ENCODE measurements at places on chromosomes 11 and 22. TPM values are rescaled to one million over a fixed set of nuclear protein-coding genes. Genes with fewer than 3 reads are reported as not detected.

TSSK2 gene
- polyA plus RNA-seq: not detected

MN1 gene
- 7.8 TPM for polyA plus RNA-seq

GRCh38 chr11:108914981-108915380 is 250.1 kb downstream of the DDX10 start:
- no peak for DNase-seq

GRCh38 chr11:44162662-44163061 is 67.2 kb downstream of the EXT2 start:
- no peak for DNase-seq

GRCh38 chr22:23925020-23925606 is 30.9 kb downstream of the MIF start:
- no peak for DNase-seq

DNA sequence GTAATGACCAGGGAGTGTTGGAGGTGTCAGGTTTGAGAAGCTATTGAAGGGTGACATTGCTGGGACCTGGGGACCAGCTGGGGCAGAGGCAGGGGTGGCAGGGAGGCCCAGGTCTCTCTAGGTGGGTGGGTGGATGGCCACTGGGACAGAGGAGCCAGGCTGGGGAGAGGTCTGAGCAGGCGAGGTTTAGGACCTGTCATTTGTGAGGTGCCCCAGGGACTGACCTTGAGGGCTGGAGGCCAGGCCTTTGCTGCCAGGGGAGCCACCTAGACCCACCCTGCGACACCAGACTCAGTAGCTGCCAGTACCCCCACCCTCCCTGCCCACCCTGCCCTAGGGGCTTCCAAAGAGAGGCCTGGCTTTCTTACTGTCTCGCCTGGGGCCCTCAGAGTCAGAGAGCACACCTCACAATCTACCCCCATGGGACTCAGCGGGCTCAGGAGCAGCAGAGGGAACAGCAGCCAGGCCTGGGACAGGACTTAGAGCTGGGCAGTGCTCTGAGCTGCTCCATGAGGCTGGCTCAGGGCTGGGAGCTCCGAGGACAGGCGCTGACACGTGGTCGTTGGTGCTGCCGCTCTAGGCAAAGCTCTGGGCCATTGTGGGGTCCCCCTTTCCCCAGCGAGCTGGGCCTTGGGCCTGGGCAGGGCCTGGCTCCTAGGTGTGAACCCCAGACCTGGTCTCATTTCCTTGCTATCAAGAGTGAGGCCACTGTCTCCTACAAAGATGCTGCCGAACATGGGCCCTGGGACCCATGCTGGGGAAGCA is 28.6 kb upstream of the PPARA start:
- DNase-seq: no peak

GRCh38 chr11:37115963-37116362 is 517.9 kb upstream of the RAG2 start:
- DNase-seq: no peak

- no peak for DNase-seq
These were observed 208.9 kb downstream of the OPCML start for GRCh38 chr11:133323354-133323753.

DNA sequence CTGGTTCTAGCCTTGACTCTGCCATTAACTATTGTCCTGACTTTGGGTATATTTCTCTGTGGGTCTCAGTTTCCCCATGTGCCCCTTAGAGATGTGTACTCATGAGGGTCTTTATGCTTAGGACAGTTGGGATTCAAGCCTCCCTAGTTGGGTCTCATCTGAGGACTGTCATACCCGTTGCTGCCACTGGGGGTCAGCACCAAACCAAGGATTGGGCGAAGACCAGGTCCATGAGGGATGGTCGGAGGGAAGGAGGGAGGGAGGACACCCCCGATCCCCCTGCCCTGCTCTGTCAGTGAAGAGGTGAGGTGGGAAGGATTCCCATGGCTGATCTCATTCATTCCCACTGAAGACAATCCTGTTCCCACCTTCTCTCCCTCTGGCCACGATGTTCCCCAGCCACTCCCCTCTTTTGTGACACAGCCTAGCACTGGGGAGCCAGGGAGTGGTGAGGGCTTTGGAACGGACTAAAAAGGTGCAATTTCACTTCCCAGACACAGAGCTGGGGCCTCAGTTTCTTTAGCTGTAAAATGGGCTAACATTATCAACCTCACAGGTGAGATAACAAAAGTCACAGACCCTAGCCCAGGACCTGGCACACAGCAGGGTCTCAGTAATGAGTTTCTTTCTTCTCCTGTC is 12.4 kb upstream of the KLHL35 start:
- no peak for DNase-seq

- DNase-seq: no peak
These were observed 8.3 kb downstream of the UEVLD start for GRCh38 chr11:18580113-18580766.

DNA sequence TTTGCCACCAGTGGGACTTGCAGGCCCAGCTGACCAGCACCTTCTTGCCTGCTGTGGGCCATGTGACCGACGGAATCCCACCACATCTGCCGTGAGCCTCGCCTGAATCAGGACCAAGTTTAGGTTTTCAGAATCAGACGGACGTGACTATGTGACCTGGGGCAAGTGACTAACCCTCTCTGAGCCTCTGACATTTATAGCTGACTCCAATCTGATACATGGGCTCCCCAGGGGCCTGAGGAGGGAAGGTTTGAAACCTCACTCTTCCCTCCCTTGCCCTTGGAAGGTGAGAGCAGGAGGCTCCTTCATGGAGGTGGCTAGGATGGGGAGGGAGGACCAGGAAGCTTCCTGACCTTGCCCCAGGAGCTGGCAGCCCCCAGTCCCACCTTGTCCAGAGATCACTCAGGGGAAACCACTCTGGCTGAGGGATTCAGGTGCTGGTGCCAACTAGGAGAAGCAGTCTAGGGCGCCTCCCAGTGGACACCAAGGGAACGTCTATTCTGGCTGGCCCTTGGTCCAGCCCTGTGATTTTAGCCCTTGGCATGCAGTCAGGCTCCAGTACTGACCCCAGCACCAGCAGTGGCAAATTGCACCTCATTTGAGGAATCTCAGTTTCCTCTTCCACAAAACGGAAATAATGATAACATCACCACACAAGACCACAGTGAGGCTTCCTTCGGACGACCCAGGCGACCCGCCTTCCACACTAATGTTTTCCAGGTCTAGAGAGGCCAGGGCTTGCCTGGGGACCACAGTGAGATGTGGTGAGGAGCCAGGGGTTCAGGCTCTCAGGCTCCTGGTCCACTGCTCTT is 47.2 kb upstream of the SYT7 start:
- DNase-seq: no peak

All from left renal cortex interstitium (tissue), 4 donors.